ENCODE measurements at places on chromosomes 5 and 9. TPM values are rescaled to one million over a fixed set of nuclear protein-coding genes. Genes with fewer than 3 reads are reported as not detected.

GRCh38 chr5:104223885-104224773 is 661.5 kb upstream of the NUDT12 start:
- DNase-seq, result no peak

DNA sequence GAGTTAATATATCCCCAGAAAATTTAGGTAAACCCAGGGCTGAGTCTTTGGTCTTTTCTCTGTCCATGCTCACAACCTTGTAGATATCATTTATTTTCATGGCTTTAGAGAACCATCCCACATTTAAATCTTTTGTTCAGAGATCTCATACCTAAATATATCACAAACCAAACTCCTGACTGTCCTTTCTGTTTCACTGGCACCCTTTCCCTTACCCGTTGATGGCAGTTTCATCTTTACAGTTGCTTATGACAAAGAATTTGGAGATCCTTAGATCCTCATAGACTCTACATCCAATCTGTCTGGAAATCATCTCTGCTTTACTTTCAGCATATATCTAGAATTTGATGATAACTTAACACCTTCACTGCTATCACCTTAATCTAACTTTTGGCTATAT is 19.2 kb downstream of the RNF180 start:
- no peak for DNase-seq

DNA sequence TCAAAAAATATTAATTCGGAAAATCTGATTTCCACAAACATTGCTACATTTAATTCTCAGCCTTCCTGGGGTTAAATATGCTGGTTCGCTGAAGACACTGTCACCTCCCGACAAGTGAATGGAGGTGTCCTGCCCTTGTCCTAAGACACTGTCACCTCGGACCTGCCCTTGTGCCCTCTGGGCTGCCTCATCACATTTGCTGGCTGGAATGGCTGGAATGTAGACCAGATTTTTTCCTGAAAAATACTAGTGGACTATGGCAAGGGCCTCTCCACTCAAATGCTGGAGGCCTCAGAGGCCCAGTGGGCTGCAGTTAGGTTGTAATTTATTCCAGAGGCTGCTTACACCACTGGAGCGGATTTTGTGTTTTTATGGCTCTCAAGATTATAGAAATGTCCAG is 28.2 kb downstream of the CACNA1B start:
- no peak for DNase-seq

- no peak for DNase-seq
Observed at GRCh38 chr9:84187090-84187489, 153.5 kb downstream of the SLC28A3 start.

DNA sequence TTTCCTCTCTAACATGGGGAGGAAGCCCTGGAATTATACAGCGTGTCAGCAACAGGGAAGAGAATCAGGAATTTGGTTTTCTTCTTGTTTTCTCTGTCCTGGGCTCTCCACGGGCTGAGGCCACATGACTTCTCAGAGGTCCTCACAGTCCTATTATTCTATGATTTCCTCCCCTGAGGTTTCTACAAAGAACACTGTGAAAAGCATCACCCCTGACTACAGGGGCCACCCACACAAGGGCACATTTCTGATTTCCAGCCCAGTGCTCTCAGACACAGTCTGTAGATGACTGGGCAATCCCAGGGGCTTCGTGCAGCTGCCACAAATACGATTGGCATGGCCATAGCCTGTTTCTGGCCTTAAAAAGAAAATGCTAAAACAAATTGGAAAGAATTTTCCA is 284.9 kb downstream of the CEMIP2 start:
- DNase-seq, result no peak

- DNase-seq, result no peak
Observed at GRCh38 chr5:124161266-124161665, 585.2 kb downstream of the ZNF608 start.

GRCh38 chr5:79974886-79975285 is 16.2 kb downstream of the MTX3 start:
- DNase-seq, result no peak

DNA sequence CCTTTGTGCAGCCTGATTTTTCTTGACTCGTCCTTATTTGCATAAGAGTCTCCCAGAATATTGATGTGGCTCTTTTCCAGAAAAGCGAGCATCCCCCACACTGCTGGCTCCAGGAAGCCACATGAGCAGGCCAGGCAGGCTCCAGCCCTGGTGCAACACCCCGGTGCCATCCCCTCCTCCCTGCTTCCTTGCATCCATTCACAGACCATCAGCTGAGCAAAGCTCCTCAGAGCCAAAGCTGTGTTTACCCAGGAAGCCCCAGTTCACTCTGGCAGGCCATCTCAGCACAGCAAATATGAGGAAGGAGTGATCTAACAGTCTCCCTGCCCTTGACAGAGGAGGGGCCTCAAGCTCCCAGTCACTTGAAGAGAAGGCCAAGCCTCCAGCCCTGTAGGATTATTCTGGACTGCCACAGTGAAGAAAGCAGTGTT is 34.4 kb downstream of the INSYN2B start:
- peak; percentile 34 for DNase-seq

DNA sequence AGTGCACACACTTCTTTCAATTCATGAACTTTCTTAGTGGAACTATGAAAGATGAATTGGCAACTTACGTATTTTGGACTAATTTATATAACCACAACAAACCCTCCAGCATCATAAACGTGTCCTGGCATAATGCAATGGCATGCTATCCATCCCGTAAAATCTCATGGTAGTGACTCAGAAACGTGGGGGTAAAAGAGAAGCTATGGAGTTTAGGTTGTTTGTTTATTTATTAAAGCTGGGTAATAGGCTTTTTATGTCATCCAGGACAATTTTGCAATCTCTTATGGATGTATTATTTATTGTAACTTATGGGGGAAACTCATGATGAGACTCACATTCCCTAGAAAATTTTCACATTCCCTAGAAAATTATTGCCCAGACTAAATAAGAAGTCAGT is 106.3 kb downstream of the GDA start:
- DNase-seq, result no peak

DNA sequence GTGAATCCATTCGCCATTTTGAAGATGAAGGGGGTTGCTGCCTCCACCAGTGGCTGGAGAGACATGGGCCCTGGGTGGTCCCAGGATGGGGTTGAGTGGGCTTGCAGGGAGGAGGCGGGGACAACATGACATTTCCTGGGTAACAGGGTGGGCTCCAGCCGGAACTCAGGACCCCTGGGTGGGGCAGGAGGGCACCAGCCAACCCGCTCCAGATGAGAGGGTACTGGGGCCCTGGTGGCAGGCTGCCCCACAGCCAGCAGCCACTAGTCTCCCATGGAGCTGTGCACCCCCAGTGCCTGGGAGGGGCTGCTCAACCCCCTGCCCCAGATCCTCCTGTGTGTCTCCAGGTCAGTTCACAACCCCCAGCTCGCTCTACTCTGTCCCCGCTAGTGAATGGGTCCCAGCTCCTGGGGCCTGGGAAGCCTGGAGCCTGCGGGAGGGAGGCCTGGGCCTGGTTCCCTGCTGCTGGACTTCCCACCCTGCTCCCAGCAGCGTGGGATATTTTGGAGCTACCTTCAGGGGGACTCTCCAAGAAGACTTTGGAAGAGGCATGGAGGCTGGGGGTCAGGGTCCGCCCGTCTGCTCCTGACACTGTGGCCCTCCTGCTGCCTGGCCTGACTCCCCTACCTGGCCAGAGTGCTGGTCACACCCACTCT is 55.9 kb downstream of the AHRR start:
- no peak for DNase-seq

- no peak for DNase-seq
Observed at GRCh38 chr5:175133185-175133584, 310.8 kb downstream of the DRD1 start.

The RNF14 gene
- 55.5 TPM for polyA plus RNA-seq

The PHF2 gene
- polyA plus RNA-seq, result 39.2 TPM

The FAM151B gene
- polyA plus RNA-seq, result 5.0 TPM

The STKLD1 gene
- polyA plus RNA-seq, result 5.3 TPM

The PIP5K1B gene
- 6.3 TPM for polyA plus RNA-seq

The C7 gene
- polyA plus RNA-seq, result 117 TPM

The PCDHA7 gene
- polyA plus RNA-seq, result 0.34 TPM

The FRMD3 gene
- 22.1 TPM for polyA plus RNA-seq

The SURF2 gene
- polyA plus RNA-seq, result 28.2 TPM

The INSYN2B gene
- polyA plus RNA-seq, result 1.7 TPM

The PCDHB16 gene
- 7.4 TPM for polyA plus RNA-seq

All from renal pelvis (tissue), 12 donors.